ENCODE measurements at places on chromosomes 13 and 19.
A peak's percentile ranks its signal among the peaks of the same experiment; 100 is the strongest.

DNA sequence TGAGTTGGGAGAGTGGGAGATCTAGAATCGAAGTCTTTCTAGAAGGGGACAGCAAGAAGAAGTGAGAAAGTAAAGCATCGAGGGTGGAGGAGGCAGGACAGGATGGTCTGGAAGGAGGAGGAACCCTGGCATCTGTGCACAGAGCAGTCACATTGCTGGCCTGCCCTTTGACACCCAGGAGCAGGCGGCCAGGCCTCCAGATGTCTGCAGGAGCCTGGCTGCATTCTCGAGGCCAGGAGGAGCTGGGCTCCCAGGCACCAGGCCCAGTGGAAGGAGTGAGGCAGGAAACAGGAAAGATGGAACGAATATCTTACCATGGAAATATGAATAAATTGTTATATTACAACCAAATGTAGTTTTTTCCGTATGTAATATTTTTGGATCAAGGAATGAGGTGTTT lies 27.7 kb upstream of the ARGLU1 start:
- no peak for DNase-seq
- H3K27me3 ChIP-seq, result no peaks in the 10 kb centered on the region
- H3K4me3 ChIP-seq, result no peak overlapping the region
- H3K36me3 ChIP-seq, result no peaks in the 10 kb centered on the region
- no peak overlapping the region for H3K27ac ChIP-seq
- no peaks in the 10 kb centered on the region for H3K4me1 ChIP-seq

- H3K27ac ChIP-seq, result no peak overlapping the region
- H3K4me3 ChIP-seq, result no peak overlapping the region
- peaks cover 5% of the 10 kb centered on the region for H3K4me1 ChIP-seq
- no peak for DNase-seq
- H3K27me3 ChIP-seq, result no peaks in the 10 kb centered on the region
Observed at GRCh38 chr13:99065235-99066015, 87.6 kb upstream of the DOCK9 start.

DNA sequence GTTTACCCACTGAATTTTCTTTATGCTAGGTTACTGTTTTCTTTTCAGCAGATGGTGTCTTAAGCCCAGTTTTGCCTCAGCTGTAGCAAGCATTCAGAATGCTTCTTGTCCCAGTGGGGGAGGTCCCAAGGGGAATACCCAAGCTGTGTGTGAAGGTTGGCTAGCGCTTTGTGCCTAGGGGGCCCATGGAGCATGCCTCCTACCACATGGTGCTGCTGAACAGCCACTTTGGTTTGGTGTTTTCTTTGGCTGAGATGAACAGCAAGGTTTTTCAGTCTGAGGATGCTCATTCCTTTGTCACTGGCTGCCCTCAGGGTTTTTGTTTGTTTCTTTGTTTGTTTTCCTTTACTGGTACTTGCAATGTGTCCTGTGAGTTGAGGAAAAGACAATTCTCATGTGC lies 99.0 kb downstream of the PCDH20 start:
- H3K27me3 ChIP-seq, result no peaks in the 10 kb centered on the region
- H3K4me3 ChIP-seq, result no peak overlapping the region
- H3K27ac ChIP-seq, result no peak overlapping the region
- no peak for DNase-seq
- H3K36me3 ChIP-seq, result no peaks in the 10 kb centered on the region

GRCh38 chr13:30158774-30159445 lies 148.4 kb downstream of the KATNAL1 start:
- peaks cover 8% of the 10 kb centered on the region for H3K4me1 ChIP-seq
- no peak overlapping the region for H3K27ac ChIP-seq
- H3K27me3 ChIP-seq, result no peaks in the 10 kb centered on the region
- H3K36me3 ChIP-seq, result no peaks in the 10 kb centered on the region
- DNase-seq, result peak; percentile 36

DNA sequence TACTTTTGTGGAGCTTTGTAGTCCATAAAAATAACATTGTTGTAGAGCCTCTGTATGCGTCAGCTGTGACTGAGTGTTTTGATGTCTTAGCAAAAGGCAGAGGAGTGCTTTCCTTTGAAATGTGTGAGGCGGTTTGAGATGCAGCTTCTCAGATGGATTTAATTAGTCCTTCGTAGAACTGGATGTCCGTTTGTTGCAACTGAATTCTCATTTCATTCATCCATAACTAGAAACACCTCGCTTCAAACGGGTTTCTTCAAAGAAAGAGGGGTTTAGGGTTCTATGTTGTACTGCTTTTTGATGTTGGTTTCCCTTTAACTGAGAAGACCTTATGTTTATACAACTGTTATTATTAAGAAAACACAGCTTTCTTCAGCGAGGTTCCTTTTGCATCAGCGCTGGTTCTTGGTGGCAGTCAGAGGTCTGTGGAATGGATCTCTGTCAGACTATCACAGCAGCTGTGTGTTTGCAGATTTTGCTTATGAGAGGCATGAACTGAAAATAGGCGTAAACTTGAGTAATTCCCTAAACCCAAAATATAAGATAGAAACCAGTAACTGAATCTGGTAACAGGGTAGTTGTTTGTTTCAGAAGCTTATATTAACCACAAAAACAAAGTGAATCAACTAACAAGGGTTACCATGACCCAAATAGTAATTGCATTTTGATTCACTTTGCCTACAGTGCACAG lies 194.4 kb downstream of the GGACT start:
- peak overlapping the region; percentile 78 for H3K27ac ChIP-seq
- no peak overlapping the region for H3K4me3 ChIP-seq
- DNase-seq, result no peak
- H3K27me3 ChIP-seq, result no peaks in the 10 kb centered on the region

DNA sequence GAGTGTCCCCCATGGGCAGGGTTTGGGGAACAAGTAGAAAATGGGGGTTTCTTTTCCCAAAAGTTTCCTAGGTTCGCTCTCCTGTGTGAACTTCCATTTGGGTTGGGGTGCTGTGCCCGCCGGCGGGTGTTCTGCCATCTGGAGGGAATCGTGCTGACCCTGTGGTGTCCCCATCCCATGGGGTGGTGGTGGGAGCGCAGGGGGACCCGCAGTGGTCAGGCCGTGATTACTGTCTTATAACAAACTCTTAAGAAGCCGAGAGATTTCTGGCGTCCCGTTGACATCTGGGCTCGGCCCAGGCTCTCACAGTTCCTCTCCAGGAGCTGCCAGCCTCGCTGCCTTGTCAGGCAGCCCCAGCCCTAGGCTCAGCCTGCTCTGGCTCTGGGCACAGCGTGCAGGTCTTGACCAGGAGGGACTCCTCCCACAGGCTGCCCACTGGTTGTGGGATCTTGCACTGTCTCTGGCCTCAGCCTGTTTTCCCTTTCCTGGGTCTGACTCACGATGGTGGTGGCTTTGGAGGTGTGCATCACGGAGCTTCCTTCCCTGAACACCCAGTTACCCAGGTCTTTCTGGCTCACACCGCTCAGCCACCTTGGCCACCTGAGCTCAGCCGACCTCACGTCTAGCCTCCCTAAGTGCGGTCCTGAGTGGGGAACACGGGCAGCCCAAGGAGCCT lies 34.5 kb downstream of the PLEKHJ1 start:
- H3K36me3 ChIP-seq, result peaks cover 94% of the 10 kb centered on the region
- H3K27ac ChIP-seq, result no peak overlapping the region

DNA sequence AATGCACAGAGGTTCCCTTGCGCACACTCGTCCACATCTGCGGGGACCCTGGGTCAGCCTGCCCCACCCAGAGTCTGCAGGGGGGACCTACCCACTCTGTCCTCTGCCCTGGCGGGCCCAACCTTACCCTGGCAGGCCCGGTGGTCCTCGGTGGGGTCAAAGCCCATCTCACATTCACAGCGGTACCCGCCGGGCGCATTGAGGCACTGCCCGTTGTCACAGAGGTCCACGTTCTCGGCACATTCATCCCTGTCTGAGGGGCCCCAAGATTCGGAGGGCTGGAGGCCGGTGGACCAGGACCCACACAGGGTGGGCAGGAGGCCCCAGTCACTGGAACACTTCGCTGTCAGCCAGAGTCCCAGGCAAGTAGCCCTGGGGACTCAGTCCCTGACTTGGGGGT lies 38.5 kb downstream of the FBN3 start:
- no peaks in the 10 kb centered on the region for H3K4me1 ChIP-seq
- no peaks in the 10 kb centered on the region for H3K27me3 ChIP-seq
- H3K36me3 ChIP-seq, result peaks cover 60% of the 10 kb centered on the region
- DNase-seq, result no peak
- H3K27ac ChIP-seq, result no peak overlapping the region

DNA sequence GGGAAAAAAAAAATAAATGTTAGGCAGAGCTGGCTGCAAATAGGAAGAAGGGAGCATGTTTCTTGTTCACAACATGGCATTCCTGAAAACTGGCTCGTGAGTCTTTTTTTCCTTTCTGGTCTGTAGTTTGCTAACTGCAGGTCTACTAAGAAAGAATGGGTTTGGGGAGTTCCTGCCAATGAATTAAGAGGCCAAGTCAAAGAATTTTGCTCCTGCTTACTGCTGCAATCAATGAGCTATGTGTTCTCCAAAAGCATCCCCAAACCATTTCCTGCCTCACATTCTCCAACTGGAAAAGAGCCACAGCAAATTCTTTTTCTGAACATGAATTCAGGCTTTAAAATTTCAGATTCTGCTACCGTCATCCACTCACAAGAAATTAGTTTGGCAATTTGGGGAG lies 88.6 kb downstream of the DCT start:
- no peak overlapping the region for H3K4me3 ChIP-seq
- H3K36me3 ChIP-seq, result no peaks in the 10 kb centered on the region
- H3K4me1 ChIP-seq, result no peaks in the 10 kb centered on the region

- H3K27ac ChIP-seq, result no peak overlapping the region
- H3K4me3 ChIP-seq, result no peak overlapping the region
- peaks cover 90% of the 10 kb centered on the region for H3K36me3 ChIP-seq
- H3K4me1 ChIP-seq, result peaks cover 32% of the 10 kb centered on the region
Observed at GRCh38 chr19:41319500-41320184, 9.7 kb downstream of the CCDC97 start.

- H3K27me3 ChIP-seq, result no peaks in the 10 kb centered on the region
- DNase-seq, result no peak
- no peaks in the 10 kb centered on the region for H3K4me1 ChIP-seq
- no peak overlapping the region for H3K4me3 ChIP-seq
- H3K36me3 ChIP-seq, result no peaks in the 10 kb centered on the region
Observed at GRCh38 chr13:28041501-28041900, 53.0 kb upstream of the URAD start.

GRCh38 chr19:50723735-50724521 lies 764 bp downstream of the CLEC11A start:
- H3K4me1 ChIP-seq, result peaks cover 57% of the 10 kb centered on the region
- H3K36me3 ChIP-seq, result no peaks in the 10 kb centered on the region
- no peaks in the 10 kb centered on the region for H3K27me3 ChIP-seq
- no peak for DNase-seq
- H3K27ac ChIP-seq, result peak overlapping the region; percentile 69
- H3K4me3 ChIP-seq, result peak overlapping the region; percentile 71

- H3K36me3 ChIP-seq, result peaks cover 44% of the 10 kb centered on the region
- H3K4me3 ChIP-seq, result no peak overlapping the region
- H3K27ac ChIP-seq, result no peak overlapping the region
Observed at GRCh38 chr19:35549174-35549788, 3.9 kb downstream of the TMEM147 start.

- H3K4me1 ChIP-seq, result peaks cover 4% of the 10 kb centered on the region
- no peak overlapping the region for H3K27ac ChIP-seq
- no peak overlapping the region for H3K4me3 ChIP-seq
- peaks cover 4% of the 10 kb centered on the region for H3K36me3 ChIP-seq
- DNase-seq, result no peak
- H3K27me3 ChIP-seq, result no peaks in the 10 kb centered on the region
Observed at GRCh38 chr13:77729502-77730221, 32.2 kb downstream of the SLAIN1 start.

- no peak overlapping the region for H3K4me3 ChIP-seq
- peaks cover 6% of the 10 kb centered on the region for H3K36me3 ChIP-seq
- no peak for DNase-seq
Observed at GRCh38 chr13:29589967-29590366, 5.5 kb downstream of the SLC7A1 start.

DNA sequence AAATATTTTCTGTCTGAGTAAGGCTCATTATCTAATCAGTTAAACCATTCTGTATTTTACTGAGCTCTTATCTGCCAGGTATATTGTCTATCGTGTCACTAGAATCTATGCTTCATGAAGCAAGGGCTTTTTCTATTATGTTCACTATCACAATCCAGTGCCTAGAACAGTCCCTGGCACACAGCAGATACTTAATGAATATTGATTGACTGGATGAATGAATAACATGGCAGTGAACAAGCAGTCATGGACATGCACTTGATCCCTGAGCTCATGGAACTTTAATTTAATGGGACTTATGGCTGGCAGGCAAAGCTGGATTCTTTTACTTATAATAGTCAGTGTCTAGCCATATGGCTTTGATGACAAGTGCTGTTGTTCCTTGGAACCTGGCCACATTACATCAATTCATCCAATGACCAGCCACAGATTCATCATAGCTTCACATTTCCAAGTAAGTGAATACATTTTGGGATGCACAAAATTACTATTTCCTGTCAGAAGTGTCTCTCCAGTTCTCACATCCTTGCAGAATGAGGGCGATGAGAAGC lies 214.8 kb downstream of the COG6 start:
- H3K4me1 ChIP-seq, result peaks cover under 1% of the 10 kb centered on the region
- DNase-seq, result peak; percentile 43
- H3K27ac ChIP-seq, result no peak overlapping the region
- H3K4me3 ChIP-seq, result no peak overlapping the region

GRCh38 chr19:5955636-5955935 lies 22.4 kb downstream of the RANBP3 start:
- DNase-seq, result no peak
- H3K36me3 ChIP-seq, result peaks cover 24% of the 10 kb centered on the region
- H3K27ac ChIP-seq, result no peak overlapping the region
- H3K27me3 ChIP-seq, result no peaks in the 10 kb centered on the region
- H3K4me3 ChIP-seq, result no peak overlapping the region
